ENCODE measurements at places on chromosomes 6 and 20.

DNA sequence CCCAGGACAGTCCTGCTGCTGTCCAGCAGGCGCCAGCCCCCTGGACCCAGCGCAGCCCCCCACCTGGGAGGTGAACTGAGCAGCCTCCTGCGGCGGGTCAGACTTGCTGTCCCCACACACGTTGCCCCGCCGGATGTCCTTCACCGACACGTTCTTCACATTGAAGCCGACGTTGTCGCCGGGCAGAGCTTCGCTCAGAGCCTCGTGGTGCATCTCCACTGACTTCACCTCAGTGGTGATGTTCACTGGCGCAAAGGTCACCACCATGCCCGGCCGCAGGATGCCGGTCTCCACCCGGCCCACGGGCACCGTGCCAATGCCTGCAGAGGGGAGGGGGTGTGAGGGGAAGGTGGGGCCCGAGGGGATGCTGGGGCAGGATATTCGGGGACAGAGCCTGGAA, 8.5 kb downstream of the EEF1A2 start:
- no peak for DNase-seq

- DNase-seq: no peak
Observed at GRCh38 chr6:44046516-44047178, 80.6 kb downstream of the MRPL14 start.

DNA sequence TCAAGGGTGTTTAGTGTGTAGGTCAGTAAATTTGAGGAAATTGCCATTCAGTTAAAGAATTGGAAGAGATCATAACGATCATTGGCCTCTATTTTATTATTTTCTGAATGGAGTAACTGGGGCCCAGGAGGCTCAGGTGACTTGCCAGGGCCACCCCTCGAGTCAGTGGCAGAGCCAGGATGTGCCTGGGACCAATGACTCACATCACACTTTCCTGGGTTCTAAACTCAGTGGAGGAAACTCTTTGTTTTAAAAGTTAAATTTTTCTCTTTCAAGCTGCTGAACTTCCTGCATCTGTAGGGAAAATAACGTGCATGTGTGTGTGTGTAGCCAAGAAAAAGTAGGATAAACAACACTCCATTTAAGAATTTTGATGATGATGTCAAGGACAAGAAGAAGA, 135.5 kb downstream of the MYLK4 start:
- DNase-seq: no peak

- DNase-seq: no peak
Observed at GRCh38 chr20:2899243-2899642, 26.0 kb downstream of the PTPRA start.

DNA sequence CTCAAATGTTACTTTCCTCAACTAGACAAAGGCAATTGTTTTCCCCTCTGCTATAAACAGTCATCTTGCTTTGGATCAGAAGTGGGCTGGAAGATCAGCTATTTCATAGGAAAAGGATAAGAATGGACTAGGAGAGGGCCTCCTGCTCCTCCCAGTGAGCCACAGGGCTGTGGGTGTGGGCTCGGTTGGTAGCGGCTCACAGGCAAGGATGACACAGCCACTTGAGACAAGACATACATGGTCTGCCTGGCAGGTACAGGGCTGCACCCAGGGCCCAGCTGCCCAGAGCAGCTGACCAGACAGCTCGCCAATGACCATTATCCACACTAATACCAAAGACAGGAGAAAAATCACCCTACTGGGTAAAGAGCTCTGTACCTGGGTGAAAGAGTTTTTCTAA, 9.0 kb upstream of the SLA2 start:
- DNase-seq: no peak

DNA sequence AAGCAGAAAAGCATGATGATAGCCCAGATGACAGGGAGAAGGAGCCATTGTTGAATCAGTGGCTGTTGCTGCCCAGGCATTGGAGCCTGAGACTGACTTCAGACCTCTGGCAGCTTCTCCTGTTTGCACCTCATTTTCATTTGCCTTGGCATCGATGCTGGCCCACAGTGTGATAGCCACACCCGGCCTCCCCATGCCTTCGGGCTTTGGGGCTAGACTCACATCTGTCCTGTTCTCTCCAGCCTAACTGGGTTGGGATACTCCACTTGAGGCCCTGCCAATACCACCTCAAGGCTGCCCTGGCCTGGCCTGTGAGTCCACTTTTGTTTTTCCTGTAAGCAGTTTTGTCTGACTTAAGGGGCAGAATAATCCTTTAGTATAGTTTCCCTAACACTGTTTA, 140.4 kb downstream of the UST start:
- DNase-seq: no peak

- DNase-seq: no peak
Observed at GRCh38 chr6:4169028-4169789, 33.8 kb upstream of the ECI2 start.
